ENCODE measurements at places on chromosomes 12 and 14. TPM values are rescaled to one million over a fixed set of nuclear protein-coding genes. Genes with fewer than 3 reads are reported as not detected.

Gene GZMH
- total RNA-seq = not detected

DNA sequence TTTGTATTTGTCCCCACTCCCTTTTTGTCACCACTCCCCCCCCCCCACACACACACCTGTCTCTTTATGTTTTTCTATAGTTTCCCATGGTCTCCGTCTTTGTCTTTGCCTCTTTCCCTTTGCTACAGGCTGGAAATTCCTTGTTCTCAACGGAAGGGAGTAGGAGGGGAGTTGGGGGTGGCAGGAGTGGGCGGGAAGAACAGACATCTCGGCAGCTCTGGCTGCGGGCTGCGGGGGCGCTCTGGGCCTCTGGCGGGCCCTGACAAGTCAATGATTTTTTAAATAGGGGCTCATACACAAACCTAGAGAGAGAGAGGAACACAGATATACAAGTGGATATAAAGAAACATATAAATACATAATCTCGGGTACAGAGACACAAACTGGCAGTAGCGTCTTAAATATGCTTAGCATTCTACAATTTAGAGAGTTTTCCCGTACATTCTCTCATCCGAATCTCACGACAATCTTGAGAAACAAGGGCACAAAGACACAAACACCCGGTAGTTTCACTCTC lies 2.4 kb upstream of the NAB2 start:
- peak; percentile 82 for DNase-seq

DNA sequence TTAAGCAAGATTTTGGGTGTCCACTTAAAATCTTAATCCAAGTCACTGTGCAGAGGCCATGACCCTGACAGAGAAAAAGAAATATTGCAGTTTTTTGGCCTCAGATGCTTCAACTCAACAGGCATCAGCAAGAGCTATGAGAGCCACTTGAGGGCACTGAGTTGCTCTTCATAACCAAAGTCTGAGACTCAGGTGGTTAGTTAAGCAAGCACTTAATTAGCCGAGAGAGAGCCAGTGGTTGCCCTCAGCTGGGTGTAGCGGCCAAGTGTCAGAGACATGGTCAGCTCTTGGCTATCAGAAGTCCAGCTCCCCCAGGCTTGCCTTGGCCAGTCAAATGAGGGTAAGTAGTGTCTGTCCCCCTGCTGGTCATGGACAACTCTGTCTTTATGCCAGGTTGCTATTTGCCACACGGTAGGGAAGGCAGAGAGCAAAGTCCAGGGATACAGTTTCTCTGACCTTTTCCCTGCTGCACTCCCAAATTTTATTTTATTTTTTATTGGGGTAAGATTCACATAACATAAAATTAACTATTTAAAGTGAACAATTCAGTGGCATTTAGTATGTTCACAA lies 9.0 kb upstream of the KRT71 start:
- DNase-seq = no peak

GRCh38 chr14:74578479-74578878 lies 33.6 kb downstream of the LTBP2 start:
- DNase-seq = no peak

Gene KERA
- not detected for total RNA-seq

Gene SERPINA6
- not detected for total RNA-seq
